NCI-H446 treated with DMSO at 0.1 percent for 48 hours (cell line): ENCODE measurements at places on chromosomes 12 and 14.

DNA sequence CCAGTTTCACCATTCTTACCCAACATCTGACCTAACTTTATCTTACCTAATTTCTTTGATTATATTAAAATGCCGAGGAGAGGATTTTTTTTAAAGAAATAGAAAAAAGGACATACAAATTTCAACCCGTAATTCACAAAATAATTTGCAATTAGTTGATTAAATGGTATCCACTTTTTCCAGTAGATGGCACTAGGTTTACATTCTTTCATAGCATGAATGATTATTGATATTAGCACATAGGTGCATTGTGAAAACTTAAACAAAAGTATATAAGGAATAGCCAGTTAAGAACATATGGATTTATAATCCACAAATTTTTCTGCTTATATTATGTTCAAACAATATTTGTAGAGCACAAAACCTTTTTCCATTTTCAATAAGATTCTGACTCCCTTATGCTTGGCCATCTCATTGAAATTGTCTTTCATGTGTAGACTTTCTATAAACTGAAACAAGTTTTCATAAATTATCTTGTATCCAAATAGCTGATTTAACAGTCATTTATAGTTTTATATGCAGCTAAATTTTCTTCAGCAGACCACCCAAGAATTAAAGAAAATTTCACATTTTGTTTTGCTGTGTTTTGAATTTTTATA lies 35.3 kb downstream of the MSRB3 start:
- no peak for DNase-seq

GRCh38 chr12:57610554-57611107 lies 604 bp upstream of the ARHGEF25 start:
- no peak for DNase-seq

DNA sequence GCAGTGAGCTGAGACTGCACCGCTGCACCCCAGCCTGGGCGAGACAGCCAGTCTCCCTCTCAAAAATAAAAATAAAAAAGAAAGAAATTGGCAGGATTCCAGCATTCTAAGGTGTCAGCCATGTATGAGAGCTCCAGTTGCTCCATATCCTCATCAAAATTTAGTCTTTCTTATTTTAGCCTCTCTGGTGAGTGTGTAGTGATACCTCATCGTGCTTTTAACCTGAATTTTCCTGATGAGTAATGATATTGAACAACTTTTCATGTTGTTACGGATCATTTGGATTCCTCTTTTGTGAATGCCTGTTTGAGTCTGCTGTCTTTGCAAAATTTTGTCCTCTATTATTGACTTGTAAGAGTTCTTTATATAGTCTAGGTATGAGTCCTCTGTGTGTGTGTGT lies 28.5 kb downstream of the CCDC60 start:
- DNase-seq, result no peak

DNA sequence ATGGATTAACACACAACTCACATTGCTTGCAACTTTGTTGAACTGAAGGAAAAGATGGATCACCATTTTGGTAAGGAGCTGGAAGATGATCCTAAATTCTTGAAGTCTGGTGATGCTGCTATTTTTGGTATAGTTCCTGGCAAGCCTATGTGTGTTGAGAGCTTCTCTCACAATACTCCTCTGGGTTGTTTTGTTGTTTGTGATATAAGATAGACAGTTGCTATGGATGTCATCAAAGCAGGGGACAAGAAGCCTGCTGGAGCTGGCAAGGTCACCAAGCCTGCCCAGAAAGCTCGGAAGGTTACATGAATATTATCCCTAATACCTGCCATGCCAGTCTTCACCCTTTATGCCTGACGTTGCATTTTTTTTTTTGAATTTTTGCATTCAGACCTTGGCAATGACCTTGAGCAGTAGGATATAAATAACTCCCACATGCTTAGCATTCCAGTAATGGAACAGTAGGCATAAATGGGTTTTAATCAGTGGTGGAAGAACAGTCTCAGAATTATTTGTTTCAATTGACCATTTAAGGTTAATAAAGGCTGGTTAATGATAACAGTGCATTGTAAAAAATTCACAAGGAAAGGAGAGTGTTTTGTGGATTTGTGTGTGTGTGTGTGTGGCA lies 129.0 kb upstream of the SEL1L start:
- DNase-seq, result no peak

GRCh38 chr12:75322464-75322863 lies 7.7 kb downstream of the CAPS2 start:
- DNase-seq, result no peak

DNA sequence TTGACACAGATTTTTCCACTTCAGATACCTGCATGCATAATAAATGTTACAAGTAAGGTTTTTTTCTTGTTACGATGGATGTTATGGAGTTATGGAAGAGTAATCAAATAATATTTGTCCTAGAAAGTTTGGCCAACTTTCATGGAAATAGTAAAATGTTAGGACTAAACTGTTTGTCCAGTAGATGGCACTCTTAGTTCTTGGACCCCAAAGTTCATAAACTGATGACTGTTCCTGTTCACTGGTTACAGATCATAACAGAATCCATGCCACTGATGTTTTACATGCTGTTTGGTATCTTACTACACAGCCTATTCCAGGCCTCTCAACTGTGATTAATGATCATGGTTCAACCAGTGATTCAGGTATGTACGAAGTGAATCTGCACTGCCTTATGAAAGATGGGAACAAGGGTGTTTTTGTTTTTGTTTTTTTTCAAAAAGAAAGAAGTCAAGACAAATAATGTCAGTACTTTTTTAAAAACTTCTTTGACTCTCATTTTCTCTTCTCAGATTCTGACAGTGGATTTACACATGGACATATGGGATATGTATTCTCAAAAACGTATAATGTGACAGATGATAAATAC lies 48.8 kb upstream of the SLCO1C1 start:
- DNase-seq, result peak; percentile 4

GRCh38 chr12:106841510-106842302 lies 67.2 kb downstream of the RIC8B start:
- DNase-seq, result peak; percentile 17

GRCh38 chr12:76636121-76636692 lies 76.6 kb upstream of the OSBPL8 start:
- no peak for DNase-seq

GRCh38 chr12:112937741-112938719 lies at the start of gene OAS3:
Gene OAS3, plus strand, starts transcription at chr12:112938474. Its CDS starts 57 bp downstream, at chr12:112938531.
- no peak for DNase-seq

- no peak for DNase-seq
Observed at GRCh38 chr14:25095736-25096437, 45.9 kb upstream of the STXBP6 start.

- DNase-seq, result peak; percentile 88
Observed at GRCh38 chr14:77186911-77187648, 5.5 kb downstream of the TMEM63C start.

DNA sequence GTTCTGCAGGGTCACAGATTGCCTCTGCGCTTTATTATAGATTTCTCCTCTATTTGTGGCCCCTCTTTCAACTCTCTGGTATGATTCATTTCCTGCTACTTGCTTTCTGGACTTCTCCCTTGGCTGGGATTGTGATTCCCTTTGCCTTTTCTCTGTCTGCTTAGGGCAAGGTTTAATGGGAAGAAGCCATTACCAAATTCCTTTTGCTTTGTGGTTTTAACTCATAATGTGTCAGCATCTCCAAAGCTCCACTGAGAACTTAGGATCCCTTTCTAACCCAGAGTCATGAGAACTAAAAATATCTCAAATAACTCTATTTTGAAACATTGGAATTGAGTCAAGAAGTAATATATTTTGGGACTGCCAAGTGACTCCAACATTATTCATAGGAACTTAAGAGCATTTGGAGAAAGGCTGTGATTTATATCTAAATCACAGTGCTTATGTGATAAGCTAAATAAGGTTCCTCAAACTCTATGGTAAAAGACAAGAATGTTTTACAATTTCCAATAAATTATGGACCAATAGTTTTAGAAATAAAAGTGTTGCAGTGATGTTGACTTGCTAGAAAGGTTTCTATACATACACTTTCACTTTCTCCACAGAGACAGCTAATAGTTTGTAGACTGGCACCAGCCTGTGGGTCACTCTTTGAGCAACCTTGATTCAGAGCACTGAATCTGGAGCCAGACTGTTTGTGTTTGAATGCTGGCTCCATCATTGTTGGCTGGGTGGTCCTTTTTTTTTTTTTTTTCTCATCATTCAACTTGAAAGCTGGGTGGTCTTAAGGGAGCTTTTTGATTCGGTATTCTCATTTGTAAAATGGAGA lies 93.9 kb downstream of the DACT1 start:
- DNase-seq, result no peak

GRCh38 chr12:44285321-44285960 lies 449.6 kb downstream of the TMEM117 start:
- peak; percentile 77 for DNase-seq

DNA sequence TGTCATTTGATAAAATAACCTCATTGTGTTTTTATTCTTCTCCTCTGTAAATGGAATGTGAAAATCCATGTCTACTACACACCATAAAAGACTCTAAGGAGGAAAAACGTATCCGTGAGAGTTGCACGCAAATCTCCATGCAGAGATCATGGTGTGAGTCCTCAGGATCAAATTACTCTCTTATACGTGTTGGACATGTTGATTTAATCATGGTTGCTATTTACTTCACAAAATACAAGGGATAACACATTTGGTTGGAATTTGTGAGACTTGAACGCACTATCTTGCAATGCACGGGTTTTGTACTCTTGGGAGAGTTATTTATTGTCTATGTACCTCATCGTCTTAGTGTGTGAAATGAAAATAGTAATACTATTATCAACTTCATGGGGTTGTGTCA lies 128.0 kb upstream of the RASSF8 start:
- no peak for DNase-seq

DNA sequence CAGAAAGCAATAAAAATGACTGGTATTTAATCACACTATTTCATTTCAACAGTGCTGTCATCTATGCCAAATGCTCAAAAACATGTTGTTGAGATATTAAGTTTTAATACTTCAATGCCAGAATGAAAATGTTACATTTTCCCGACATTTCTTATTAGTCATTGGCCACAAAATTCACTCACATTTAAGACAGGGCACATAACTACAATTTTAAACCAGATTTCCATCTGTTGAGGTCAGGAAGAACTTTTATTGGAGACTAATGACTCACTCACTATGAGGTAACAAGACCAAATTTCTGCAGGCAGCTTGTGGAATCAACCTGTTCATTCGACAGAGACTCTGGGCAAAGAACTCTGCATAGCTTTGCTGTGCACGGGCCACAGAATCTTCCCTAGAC lies 36.8 kb downstream of the PPTC7 start:
- no peak for DNase-seq

- no peak for DNase-seq
Observed at GRCh38 chr14:94129758-94130414, 482 bp upstream of the IFI27L2 start.

- DNase-seq, result no peak
Observed at GRCh38 chr12:106058256-106059182, 80.2 kb downstream of the NUAK1 start.

- no peak for DNase-seq
Observed at GRCh38 chr14:92902191-92902590, 20.8 kb upstream of the CHGA start.
